NCI-H2029 treated with DMSO at 0.1 percent for 48 hours (cell line): ENCODE measurements at places on chromosomes 16 and 17.

DNA sequence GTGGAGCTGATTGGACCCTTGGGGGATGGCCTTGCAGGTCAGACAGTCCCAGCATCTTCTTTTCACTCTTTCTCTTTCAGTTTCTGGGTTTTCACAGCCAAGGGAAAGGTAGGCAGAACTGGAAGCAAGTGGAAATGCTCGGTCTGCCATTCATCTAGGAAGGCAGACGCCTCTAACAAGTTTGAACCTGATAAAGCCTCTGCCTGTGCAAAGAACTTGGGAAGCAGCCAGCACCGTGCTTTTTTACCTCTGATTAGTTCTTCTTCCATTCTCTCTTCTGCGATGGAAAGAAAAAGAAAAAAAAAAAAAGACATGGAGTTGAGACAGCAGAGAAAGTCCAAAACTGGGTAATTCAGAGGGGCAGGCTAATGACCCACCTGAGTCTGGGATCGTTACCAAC is 997.8 kb upstream of the EEF2KMT start:
- no peak for DNase-seq

- DNase-seq: no peak
Measured at GRCh38 chr16:68288252-68288650, 22.5 kb downstream of the SLC7A6OS start.

DNA sequence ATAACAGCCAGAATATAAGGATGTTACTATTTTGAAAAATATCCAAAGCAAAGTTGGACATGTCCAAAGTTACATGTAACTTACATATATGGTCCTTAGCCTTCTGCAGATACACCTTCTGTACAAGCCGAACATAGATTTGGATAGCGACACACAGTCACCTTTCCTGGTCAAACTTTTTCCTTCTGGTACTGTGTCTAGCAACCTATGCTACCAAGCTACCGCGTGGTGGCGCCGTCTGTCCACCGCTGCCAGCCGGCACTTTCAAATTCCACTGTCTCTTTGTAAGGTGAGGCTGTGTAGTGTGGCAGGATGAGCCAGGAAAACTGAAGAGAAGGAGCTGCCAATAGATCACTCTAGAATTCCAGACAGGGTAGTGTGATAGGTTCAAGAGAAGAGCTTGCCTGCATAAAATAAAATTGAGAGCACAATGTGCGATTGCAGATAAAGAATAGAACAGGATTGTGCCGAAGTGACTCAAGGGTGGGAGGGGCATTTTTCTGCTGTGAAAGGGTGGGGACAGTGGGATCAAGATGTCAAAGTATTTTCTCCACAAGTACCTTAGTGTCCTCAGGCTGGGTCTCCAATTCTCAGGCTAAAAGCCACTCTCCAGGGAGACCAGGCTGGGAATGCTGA is 366.9 kb downstream of the SLC39A11 start:
- DNase-seq: peak; percentile 44

DNA sequence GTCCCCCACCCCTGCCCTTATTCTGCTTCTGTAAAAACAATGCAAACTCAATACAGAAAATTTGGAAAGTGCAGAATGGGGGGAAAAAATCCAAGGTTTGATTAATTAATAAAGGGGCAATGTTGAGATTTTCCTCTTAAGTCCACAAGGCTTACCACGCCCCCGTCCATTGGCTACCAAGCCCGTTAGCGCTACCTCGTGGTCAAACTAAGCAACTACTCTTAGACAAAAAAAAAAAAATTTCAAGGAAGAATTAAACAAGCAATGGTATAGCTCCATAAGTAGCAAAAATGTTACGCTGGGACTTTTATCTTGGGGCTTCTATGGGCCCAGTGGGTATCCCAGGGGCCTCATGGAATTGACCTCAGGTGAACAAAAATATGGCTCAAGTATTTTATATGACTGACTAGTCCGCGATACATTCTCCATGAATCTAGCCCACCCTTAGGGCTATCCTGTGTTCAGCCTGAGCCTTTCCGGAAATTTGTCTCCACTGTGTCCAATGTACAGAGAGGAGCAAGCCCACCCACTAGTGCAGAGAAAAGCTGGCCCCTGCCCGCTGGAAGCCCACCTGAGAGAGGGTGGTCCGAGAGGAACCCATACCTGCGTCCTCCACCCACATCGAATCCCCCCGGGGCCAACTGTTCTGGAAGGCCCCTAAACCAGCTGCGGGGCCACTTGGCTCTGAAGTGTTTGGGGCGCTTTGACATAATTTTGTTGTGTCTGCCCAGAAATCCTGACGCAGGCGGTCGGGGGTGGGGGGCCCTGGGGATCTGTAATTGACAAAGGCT is 19.1 kb upstream of the TEX2 start:
- DNase-seq: peak; percentile 33

DNA sequence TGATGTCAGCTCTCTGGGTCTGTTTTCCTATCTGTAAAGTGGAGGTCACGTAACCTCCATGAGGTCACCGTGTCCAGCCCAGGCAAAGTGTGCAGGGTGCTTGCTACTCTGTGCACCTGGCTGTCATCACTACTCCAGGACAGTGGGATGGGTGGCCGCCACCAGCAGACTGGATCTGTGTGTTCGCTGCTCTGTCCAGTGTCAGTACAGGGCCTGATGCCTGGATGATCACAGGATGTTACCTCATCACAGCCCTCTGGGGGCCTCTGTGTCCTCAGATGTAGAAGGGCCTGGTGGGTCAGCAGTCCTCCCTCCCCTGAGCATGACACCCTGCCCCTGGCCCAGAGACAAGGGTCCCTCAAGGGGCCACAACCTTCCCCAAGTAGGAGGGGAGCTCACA is 80.0 kb downstream of the KCNJ18 start:
- DNase-seq: no peak

- DNase-seq: no peak
Measured at GRCh38 chr17:15971098-15971678, 26.3 kb downstream of the ADORA2B start.

- DNase-seq: no peak
Measured at GRCh38 chr16:19919142-19919541, 34.5 kb upstream of the GPRC5B start.

DNA sequence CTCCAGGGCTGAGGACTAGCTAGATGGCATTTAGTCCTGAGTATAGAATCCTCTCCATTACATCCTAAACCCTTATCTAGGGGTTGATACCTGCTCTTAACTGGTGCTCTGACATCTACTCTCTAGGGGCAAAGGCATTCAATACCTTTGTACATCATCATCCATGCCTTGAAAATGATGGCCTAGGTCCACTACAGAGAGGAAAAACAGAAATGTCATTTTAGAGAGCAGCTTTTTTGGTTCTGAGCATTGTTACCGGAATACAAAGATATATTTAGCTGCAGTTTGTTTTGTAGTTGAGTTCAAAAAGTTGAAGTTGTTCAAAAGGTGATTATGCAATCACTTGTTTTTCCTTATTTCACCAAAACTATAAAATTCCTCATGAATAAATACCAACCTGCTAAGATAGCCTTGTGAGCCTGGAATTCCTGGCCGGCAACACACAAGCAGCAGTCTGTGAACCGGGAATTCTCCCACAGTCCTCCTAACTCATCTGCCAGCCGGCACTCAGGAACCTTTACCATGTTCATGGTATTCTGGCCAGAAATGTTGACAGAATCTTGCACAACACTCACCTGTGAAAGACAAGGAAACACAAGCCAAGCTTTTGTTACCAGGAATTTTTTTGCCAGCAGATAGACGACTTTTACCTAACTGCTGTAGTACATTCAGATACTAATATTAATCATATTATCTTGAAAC is 35.4 kb downstream of the NXPH3 start:
- no peak for DNase-seq

- DNase-seq: peak; percentile 31
Measured at GRCh38 chr17:57406131-57406980, 150.0 kb downstream of the MSI2 start.

- DNase-seq: peak; percentile 68
Measured at GRCh38 chr17:44608727-44609435, 47.4 kb upstream of the MEIOC start.

GRCh38 chr16:72021043-72021442 is 12.5 kb downstream of the DHODH start:
- no peak for DNase-seq

GRCh38 chr17:38733282-38733981 is 3.3 kb downstream of the CISD3 start:
- DNase-seq: no peak

DNA sequence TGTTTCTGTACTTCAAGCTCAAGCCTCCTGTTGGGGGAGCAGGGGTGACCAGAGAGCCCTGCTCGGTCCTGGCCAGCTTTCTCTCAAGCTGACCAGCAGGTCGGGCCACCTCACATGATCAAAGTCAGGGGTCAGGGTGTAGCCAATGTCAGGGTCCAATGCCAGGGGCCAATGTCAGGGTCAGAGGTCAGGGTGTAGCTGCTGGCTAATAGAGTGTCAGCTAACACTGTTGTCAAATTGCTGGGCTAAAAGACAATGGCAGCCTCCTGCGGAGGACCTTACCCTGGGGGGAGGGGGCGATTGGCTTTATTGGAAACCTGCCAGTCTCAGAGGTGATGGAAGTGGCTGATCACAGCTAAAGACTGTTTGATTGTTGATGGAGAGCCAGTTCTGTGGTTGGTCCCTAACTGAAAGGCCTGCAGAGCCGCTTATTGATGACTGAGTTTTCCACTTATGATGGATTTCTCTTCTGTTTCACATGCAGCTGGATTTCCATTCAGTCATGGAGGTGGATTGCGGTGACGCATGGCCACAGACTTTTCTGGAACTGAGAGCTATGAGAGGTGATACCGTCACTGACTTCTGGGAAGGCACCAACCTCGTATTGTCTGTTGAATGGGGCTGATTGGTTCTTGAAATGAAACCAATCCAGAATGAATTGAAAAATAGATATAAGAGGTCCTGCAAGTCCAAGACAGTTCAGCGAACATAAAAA is 97.4 kb upstream of the ZFHX3 start:
- DNase-seq: no peak

GRCh38 chr17:17570140-17570797 is 21.2 kb downstream of the PEMT start:
- no peak for DNase-seq

DNA sequence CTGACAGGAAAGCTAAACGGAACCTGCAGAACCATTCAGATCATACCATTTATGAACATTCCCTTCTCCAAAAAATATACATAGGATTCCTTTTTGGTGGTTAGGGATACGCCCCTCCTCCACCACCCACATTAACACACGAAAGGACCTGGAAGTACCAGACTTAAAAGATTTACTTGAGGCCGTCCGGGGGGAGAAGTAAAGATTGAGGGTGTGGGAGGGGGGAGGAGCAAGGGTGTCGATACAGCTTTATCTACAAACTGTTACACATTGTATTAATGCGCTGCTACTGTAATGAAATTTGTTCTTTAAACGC is 537 bp downstream of the PALB2 start:
- no peak for DNase-seq

- DNase-seq: no peak
Measured at GRCh38 chr16:5381481-5381880, 283.9 kb upstream of the EEF2KMT start.

DNA sequence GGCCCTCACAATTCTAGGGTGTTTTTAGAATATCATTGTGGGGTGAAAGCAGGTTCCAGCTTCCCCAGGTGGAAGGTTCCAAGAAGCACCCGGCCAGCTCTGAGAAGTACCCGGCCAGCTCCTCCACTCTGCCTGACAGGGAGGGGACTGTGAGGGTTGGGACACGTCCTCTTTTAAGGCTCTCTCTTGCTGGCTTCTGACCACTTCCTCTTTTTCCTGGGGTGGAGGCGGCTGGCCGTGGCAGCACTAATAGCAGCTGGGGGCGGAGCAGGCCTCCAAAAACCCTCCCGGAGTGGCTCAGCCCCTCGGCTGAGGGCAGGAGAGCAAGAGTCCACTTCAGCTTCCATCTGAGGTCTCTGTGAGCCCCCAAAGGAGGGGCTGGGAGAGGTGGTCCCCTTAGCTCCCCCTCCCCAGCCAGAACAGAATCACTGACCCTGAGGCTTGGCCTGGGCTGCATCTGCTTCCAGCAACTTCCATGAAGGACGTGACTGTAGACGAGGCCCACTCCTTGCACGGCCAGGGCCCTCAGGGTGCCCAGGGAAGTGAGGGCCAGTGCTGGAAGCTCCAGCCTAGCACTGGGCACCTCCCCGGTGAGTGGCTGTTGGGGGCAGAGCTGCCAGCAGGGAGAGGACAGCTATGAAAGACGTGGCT is 26.7 kb upstream of the PLCG2 start:
- no peak for DNase-seq

DNA sequence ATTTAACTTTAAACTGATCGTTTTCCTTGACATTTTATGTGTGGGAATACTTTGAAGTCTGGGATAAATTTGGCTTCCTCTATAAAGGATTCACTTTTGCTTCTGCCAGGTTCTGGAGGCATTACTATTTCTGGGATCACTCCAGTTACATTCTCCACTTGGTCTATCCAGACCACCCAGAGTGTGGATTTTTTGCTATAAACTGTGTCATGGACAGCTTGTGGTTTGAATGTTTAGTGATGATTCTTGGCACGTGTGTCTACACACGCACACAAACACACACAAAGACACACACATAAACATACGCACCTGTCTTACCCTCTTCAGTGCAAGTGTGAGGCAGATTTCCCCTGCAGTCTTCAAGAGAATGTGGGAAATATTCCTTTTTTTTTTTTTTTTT is 27.4 kb upstream of the MSI2 start:
- no peak for DNase-seq

GRCh38 chr16:56894331-56894917 is 29.4 kb downstream of the SLC12A3 start:
- DNase-seq: no peak

DNA sequence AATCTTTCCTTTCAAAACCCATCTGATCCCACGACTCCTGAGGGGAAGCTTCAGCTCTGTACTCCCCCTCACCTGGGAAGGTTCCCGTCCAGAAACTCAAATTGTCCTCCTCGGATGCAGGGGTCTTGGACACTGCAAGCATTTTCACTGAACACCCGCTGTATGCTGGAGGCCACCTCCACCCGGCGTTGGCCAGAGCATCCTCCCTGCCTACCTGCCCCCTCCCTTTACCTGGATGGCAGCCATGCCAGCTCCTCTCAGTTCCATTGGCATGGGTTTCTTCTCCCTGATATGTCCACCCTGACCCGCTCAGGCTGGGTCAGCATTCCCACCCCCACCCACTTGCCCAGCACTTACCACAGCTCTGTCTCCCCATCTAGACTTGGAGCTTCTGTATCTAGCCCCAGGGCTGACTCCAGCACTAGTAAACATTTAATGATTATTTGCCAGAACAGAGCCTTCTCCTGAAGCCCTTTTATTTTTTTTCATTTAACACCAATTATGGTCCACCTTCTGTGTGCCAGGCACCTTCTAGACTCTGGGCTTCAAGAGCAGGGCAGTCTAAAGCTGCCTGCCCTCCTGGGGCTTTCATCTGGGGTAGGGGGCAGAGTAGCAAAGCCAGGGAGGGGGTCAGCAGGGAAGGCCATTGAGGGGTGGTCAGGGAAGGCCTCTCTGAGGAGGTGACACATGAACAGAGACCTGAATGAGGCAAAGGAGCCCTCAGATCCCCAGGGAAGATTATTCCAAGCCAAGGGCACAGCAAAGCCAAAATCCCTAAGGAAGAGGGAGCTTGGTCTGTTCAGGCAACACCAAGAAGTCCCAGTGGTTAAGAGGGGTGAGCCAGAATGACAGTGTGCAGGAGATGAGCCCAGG is 8.9 kb upstream of the KRT19 start:
- no peak for DNase-seq
